ENCODE measurements at places on chromosomes 11 and 22.

GRCh38 chr11:102064316-102064715 is 17.1 kb downstream of the CFAP300 start:
- DNase-seq: no peak

DNA sequence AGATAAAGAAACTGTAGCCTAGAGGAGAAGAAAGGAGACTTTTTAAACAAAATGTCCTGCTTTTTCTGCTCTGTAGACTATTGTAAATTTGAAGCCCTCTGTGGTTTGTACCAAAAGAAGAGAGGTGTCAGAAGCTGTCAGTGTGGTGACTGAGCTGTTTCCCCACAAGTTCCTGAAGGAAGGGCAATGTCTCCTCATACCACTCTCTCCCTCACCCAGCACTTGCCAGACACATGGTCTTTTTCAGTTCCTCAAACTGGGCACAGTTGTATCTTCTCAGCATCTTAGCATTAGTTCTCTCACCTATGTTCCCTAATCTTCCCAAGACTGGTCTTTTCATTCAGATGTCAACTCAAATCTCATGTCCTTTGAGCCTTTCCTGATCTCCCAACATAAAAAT is 4.3 kb downstream of the BCO2 start:
- DNase-seq: no peak

DNA sequence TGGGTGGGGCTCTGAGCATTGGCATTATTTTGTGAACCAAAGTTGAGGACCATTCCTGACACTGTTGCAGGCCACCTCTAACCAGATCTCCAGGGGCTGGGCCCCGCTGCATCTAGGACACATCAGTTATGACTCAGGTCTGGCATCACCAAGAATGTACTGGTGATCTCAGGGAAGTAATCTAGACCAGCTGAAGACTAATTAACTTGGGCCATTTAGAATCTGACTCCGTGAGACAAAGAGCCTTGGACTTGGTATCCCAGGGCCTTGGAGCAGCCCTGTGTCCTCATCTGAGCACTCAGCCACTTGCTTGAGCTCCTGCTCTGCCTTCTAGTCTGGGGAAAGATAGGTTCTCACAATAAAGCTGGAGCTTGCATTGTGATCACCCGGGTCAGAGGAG is 200.6 kb downstream of the KIRREL3 start:
- DNase-seq: no peak

DNA sequence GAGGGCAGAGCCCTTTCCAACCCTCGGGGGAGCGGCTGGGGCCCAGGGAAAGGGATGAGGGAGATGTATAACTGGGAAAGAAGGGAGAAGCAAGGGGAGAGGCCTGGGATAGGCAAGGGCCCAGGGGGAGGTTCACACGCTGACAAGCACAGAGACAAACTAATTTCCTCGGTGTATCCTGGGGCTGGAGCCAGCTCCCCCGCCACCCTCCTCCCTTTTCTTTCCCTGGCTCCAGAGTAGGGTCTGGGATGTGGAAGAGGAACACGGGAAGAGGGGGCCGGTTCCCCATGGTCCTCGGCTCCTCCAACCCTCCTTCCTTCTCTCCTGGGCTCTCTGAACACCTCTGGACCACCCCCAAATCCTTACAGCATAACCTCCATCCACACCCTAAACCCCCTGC is 6.9 kb downstream of the CLCF1 start:
- DNase-seq: no peak

- DNase-seq: no peak
Observed at GRCh38 chr11:67664213-67664585, 10.2 kb downstream of the ALDH3B2 start.

DNA sequence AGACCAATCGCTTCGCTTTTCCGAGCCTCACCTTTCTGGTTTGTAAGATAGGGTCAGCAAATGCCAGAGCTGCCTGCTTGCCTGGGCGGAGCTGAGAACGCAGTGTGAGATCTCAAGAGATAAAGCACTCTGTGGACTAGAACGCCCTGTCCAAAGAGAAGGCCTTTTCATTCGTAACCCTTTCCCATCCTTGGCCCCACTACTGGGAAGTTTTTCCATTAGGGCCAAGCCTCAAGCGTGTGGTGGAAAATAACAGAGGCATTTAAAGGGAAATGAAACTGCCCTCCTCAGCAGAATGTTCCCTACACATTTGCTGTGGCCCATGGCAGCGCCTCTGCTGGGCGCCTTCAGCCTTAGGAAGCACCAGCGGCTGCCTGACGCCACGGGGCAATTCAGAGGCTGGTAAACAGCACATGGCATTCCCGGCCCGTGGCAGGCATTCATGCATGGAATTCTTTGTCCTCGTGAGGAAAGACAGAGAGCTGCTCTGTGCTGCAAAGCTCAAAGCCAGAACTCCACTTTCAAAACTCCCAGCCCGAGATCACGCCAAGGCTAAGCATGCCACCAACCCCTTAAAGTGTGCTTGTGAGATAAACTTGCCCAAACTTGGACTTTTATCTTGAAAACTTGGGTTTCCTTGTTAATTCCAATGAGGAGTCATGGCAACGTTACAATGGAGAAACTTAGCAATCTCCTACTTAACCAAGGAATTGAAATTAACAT is 38.1 kb downstream of the AHNAK start:
- no peak for DNase-seq

- no peak for DNase-seq
Observed at GRCh38 chr22:46150034-46150654, at the start of gene PPARA. PPARA (plus strand) TSS chr22:46150526; CDS start chr22:46198384, 47,858 bp downstream.

- no peak for DNase-seq
Observed at GRCh38 chr22:37337204-37337943, 55.1 kb downstream of the CYTH4 start.

DNA sequence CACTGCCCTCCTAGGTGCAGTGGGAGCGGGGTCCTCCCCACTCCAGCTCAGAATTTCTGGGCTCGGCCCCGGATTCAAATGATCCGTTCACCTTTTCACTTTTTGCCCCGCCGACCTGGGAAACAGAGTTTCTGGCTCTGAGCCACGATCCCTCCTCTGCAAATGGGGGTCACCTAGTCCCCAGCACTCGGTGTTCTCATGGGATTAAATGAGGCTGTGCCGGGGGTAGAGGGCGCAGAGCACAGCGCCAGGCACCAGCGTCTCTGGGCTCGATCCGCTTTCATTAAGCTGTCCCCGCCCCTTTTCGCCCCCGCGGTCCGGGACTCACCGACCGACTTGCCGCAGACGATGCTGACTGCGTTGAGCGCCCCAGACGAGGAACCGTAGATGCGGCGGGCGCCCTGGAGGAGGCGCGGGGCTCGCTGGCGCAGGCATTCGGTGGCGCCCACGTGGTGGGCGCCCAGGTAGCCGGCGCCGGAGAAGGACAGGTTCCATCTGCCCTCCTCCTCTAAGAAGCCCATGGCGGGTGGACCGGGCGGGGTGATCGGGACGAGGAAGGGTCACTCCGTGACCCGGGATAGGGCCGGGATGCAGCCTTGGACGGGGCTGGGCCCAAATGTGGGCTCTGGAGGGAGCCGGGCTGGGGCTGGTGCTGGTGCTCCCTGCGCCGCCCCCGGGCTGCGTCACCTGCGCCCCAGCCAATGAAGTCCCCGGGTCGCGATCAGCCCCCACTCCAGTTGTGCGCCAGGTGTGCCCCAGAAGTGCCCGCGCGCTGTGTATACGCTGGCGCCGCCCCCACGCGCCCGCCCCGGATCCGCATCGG is at the start of gene PNPLA5:
Gene PNPLA5 (minus strand): TSS at position 654 of the 823 bp plus-strand sequence. CDS start 133 bp downstream, at position 521.
- DNase-seq: no peak

DNA sequence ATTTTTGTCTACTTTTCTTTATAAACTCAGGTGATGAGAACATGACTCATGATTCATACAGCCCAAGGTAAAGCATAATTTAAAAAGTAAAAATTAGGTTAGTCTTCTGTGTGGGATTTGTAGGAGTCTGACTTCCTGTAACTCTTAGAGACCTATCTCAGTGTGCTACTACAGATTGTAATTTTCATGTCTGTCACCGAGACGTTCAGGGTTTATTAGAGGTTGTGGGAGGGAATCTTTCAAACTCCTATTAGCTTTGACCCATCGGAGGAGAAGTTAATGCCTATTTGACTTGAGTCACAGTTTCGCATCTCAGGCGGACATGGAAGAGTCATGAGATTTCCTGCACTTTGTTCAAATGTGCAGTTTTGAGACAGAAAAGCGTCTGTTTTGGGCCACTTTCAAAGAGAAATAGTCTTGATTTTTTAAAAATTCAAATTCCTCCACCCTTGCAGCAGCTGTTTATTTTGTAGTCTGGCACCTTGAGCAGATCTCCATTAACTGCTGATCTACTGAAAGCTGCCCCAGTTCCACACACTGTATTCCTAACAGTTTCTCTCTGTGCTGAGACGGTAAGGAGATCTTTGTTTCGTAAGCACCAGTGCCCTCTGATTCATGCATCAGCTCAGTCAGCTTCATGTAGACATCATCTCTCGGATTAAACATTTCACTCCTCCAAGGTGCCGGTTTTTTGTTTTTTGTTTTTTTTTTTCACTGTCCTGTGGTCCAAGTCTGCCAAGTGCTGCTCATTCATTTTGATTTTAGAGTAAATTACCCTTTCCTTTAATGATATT is 24.3 kb downstream of the ALKBH3 start:
- DNase-seq: no peak

DNA sequence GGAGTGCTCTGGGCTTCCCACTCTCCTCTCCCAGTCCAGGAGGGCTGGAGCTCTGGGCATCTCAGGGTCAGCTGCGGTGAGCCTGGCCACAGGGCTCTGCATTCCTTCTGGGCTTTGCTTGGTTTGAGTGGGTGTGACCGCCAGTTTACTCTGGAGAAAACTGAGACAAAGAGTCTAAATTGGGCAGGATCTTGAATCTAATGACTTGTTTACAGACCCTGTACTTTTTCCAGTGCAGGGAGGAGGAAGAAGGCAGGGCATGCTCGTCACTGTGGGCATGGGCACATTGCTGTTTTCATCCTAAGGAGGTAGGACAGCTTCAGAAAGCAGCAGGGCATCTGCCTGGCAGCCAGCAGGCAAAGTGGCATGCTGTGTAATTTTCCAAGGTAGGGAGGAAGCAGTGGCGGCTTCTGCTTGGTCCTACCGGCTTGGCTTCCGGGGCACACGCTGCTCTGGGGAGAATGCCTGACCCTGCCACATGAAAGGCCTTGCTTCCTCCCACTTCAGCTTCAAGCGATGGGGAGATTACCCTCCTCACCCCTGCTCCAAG is 22.9 kb downstream of the FLI1 start:
- DNase-seq: no peak

DNA sequence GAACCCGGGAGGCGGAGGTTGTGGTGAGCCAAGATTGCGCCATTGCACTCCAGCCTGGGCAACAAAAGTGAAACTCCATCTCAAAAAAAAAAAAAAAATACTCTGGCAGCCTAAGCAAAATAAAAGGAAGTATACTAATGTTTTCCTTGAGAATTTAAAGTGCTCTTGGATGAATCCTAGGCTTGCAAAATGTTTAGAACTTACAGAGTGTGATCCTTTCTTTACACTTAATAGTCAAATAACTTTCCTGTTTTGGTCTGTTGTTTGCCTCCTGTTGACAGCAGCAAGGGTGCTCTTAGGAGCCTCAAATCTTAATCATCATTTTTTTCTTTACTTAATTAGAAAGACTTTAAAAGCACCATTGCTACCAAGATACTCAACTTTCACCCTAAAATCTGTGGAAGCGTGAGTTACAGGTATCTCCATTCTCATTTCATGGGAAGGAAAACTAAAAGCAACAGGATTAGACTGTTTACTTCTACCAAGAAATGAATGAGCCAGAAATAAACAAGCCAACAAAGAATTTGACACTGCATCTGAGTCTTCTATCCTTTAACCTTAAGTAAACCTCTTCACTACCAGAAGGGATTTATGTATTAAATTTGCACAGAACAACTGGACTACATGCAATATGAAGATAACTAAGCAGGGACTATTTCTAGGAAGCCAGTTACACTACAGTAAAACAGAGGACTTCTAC is 38.7 kb upstream of the CRTAM start:
- DNase-seq: no peak

GRCh38 chr11:45436118-45436517 is 150.0 kb upstream of the SYT13 start:
- no peak for DNase-seq

DNA sequence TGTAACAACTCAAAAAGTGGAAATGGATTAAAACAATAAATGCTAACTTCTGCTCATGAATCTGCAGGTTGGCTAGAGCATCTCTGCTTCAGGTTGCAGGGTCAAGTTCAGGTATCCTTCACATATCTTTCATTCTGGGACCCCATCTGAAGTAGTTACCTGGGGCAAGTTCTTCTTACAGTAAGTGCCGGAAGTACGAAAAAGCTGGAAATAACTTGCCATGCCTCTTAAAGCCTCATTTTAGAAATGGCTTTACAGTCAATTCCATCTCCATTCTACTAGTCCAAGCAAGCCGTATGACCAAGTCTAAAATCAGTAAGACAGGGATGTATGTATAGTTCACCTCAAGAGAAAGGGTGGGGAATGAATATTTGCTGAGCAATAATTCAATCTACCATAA is 93.7 kb downstream of the FCHSD2 start:
- no peak for DNase-seq

- no peak for DNase-seq
Observed at GRCh38 chr11:126523441-126524205, 168.1 kb downstream of the ST3GAL4 start.

DNA sequence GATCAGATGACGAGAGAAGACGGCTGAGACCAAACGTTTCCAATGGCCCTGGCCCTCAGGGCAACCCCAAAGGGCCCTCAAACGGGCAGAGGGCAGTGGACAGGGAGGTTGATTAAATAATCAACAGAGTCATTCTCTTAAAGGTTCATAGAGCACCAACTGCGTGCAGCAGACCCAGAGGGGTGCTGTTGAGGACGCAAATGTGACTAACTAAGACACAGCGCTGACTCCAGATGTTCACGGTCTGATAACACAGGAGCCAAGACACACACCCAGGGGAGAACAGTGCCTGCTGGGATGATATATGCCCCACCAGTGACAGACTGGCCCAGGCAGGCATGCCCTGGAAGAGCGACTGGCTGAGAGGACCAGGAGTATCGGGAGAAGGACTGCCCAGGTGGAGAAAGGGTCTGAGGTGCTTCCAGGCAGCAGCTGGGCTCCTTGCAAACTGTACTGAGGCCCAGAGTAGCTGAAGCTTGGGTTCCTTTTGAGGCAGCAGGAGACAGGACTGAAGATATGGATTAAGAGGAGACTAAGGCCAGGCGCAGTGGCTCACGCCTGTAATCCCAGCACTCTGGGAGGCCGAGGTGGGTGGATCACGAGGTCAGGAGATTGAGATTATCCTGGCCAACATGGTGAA is 7.7 kb downstream of the VWCE start:
- no peak for DNase-seq

- DNase-seq: no peak
Observed at GRCh38 chr22:40857309-40857855, 434 bp downstream of the XPNPEP3 start.

GRCh38 chr11:87589082-87589481 is 551.3 kb downstream of the TMEM135 start:
- DNase-seq: no peak

- DNase-seq: no peak
Observed at GRCh38 chr11:8178297-8178696, 9.5 kb upstream of the RIC3 start.

DNA sequence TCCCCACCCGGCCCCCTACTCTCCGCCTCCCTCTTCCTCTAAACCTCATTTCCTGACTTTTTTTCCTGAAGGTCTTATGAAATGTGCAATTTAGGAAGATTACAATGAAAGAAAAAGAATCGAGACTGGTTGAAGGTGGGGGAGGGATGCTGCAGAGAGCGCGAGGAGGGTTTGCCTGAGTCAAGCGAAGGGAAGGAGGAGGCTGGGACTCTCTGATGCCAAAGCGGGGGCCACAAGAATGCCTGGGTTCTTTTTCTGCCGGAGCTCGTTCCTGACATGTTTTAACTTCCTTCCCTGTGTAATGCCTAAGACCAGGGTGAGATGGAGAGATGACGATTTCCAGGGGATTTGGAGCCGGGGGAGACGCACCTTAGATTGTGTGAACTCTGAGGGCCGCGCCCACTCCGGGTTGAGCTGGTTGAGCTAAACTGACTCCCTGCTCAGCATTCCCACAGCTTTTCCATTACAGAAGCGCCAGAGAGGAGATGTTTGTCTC is 270.5 kb upstream of the SORL1-AS1 start:
- no peak for DNase-seq
